ENCODE measurements at places on chromosomes 3 and 15. TPM values are rescaled to one million over a fixed set of nuclear protein-coding genes. Genes with fewer than 3 reads are reported as not detected.

- H3K4me3 ChIP-seq = no peak overlapping the region
- no peak for DNase-seq
- no peaks in the 10 kb centered on the region for H3K36me3 ChIP-seq
- H3K27me3 ChIP-seq = no peaks in the 10 kb centered on the region
These were observed 33.0 kb upstream of the NR2E3 start for GRCh38 chr15:71777216-71777943.

Gene SCG3
- total RNA-seq = 0.14 TPM

Gene CA12
- total RNA-seq = 0.04 TPM

DNA sequence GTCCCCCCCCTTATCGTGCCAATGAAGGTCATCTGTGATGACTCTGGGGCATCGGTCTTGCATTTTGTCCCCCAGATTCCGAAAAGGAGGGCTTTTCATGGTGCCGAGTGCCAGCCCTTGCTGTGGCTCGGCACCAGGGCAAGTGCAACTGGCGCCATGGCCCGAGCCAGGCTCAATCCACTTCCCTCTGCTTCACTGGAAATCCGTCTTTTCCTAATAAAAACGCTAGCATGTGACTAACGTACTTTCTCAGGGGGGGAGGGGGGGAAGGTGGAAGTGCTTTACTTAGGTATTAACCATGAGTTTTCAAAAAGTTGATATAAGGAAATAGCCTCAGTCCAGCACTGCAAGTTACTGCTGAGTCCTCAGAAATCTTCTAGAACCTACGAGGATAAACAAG is 20.5 kb downstream of the TRPM1 start:
- no peak overlapping the region for H3K27ac ChIP-seq
- no peaks in the 10 kb centered on the region for H3K4me1 ChIP-seq
- no peaks in the 10 kb centered on the region for H3K36me3 ChIP-seq

GRCh38 chr3:4351164-4351855 is 48.1 kb downstream of the SETMAR start:
- no peaks in the 10 kb centered on the region for H3K36me3 ChIP-seq
- peaks cover 26% of the 10 kb centered on the region for H3K4me1 ChIP-seq
- DNase-seq = peak; percentile 73
- no peak overlapping the region for H3K4me3 ChIP-seq
- H3K27ac ChIP-seq = no peak overlapping the region
- H3K27me3 ChIP-seq = no peaks in the 10 kb centered on the region

Gene PDHB
- 260 TPM for total RNA-seq

All from cardiac muscle cell (in vitro differentiated cells and primary cell).